ENCODE measurements at places on chromosomes 7 and 10.

GRCh38 chr10:61411706-61412105 lies 41.5 kb downstream of the TMEM26 start:
- DNase-seq, result no peak

DNA sequence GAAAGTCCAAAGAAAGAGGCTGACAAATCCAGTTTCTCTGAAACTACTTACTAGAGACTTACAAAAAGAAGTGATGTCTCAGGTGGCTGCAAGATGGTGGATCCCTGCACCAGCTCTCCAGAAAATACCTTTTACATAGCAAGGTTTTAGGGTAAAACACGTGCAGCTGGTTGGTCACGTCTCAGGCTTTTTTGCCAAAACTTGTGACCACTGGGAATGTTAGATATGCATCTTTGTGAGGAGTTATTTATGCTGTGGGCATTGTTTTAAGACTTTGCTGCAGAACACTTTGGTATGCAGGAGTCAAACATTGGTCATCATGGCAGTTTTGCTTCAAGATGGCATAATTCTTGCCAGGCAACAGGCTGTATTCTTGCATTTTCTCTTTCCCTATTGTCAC lies 1352.8 kb downstream of the REEP3 start:
- DNase-seq, result no peak

- no peak for DNase-seq
Measured at GRCh38 chr10:20303453-20304152, 487.4 kb downstream of the PLXDC2 start.

DNA sequence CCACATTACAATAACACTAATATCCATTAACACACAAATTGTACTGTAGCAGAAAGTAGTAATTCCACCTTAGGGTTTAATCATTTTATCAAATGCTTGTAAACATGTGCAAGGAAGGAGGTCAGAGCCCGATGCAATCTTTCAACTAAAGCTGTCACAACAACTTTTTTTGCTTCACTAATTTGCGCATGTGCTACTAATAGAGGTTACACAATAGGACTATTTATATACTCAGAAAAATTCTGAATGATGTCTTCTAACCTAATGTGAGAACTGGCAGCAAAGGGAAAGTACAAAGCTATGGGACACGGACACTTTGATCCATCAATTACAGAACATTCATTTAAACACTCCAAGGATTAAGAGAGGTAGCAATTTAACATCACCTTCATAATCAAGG lies 244.4 kb downstream of the CHCHD3 start:
- no peak for DNase-seq

DNA sequence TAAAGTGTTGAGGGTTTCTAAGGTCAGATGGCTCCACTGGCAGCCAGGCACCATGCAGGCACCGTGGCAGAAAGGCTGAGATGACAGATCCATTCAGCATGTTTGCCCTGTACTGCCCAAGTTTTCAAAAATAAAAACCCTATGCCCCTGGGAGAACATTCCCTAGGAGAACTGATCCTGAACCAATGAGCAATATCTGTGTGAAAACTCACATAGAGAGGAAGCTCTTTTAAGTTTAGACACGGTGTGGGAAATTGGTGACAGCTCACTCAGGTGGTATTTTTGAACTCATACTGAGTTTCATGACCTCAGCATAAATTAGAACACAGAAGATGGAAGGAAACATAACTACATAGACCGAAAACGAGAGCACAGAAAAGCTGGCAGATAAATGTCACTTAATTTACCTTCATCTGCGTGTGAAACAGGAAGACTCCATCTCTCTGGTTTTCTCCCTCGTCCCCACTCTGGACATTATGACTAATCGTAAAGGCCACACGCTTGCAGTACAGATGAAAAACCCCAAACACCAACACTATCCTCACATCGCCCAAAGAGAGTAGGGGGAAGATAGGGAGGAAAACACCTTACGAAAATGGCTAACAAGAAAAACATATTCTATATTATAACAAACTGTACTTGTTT lies 127.8 kb downstream of the ICA1 start:
- DNase-seq, result no peak

GRCh38 chr10:78291722-78292121 lies 258.1 kb downstream of the RPS24 start:
- DNase-seq, result no peak

DNA sequence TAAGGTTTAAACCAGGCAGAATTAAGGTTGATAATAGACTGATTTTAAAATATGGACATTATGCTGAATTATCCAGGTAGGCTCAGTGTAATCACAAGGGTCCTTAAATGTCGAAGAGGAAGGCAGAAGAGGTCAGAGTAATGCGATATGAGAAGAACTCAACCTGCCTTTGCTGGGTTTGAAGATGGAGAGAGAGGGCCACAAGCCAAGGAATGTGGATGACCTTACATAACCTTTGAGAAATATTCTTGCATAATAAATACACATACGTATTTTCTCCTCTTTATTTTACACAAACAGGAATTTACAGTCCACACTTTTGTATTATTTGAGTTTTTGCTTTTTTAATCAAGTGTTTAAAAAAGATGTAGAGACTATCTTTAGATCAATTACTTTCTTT lies 88.5 kb downstream of the ST7 start:
- DNase-seq, result no peak

DNA sequence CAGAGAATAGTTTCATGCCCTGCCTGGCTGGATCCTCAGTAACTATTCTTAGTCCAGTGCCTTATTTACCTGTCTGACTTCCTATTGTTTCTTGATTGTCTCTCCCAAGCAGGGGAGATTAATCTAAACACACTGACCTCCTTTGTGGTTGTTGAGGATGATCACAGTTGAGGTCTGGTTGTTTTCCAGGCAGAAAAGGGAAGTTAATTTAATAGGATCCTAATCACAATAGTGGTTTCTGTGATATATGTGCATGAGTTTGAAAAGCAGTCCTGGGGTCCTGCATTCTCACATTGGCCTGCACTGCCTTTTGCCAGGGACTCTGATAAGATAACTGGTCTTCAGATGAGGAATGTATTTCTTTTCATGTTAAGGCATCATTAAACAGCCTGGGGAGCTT lies 130.1 kb downstream of the SND1 start:
- no peak for DNase-seq

DNA sequence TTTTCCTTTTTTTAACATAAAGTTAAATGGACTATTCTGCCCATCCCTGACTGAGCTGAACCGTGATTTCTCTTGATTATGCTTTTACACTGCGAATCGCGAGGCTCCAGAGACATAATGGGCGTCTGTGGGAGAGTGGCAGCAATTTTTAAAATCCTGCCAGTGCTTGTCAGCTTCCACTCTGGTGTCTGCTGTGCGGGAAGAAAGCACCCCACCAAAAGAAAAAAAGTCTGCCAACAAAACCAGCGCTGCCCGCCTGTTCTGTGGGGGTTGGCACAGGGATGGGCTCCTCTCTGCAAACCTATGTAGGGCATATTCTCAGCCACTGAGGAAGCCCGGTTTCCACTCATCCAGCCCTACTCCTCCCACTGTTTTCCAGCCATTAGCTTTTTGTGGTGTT lies 592.3 kb upstream of the GALNT17 start:
- DNase-seq, result no peak

- no peak for DNase-seq
Measured at GRCh38 chr10:124689911-124690498, 54.2 kb downstream of the FAM53B start.

GRCh38 chr7:70881167-70881847 lies 250.6 kb upstream of the GALNT17 start:
- no peak for DNase-seq

- DNase-seq, result no peak
Measured at GRCh38 chr10:46518028-46518725, 38.3 kb downstream of the GPRIN2 start.

DNA sequence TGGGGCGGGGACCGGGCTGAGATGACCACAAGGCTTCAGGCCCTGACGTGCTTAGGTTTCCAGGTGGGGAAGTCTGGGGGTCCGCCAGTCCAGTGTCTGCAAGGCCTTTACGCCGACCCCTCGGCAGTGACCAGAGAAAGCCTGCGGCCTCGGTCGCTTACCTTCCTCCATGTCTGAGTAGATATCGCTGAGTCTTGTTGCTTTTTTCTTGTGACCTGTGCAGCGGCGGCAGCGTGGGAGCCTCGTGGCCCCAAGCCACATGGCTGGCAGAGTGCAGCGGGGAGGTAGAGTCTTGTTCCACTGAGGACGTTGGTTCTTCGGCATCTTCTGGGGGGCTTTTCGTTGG lies 329 bp downstream of the NOLC1 start:
- peak; percentile 56 for DNase-seq

- no peak for DNase-seq
Measured at GRCh38 chr10:129544205-129545202, 77.5 kb downstream of the MGMT start.

- DNase-seq, result no peak
Measured at GRCh38 chr7:55129541-55130394, 111.0 kb downstream of the EGFR start.

DNA sequence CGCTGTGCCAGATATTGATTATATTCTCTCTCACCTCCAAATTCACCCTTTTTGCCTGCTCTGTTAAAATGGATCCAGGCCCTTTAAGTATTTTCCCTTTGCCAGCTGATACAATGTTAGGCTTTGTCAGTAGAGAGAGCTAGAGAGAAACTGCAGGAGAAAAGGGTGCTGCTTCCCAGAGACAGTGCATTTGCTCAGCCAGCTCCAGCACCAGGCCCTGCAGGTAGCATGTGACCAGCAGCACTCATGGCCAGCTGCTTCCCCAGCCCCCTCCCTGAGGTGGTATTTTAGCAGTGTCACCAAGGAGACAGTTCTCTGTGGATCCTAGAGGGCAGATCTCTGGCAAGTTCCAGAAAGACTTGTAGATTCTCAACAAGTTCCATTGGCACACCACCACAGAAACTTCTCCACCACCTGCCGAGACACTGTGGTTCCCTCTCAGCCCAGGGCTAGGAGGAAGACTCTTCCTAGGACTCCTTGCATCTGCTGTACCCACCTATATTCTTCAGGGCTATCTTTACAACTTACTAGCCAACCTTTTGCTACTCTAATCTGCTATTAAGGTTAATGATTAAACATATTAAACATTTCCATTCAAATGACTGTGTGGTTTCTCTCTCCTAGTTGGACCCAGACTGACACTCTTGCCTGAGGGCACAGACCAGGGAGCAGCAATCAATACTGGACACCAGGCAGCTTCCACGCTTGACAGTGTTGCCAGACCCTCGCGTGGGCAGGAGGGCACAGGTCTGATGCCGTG lies 35.6 kb upstream of the ADAM12 start:
- no peak for DNase-seq
